Heart left ventricle (tissue), 16 donors: ENCODE measurements at places on chromosomes 11 and 22.

- no peak for DNase-seq
Measured at GRCh38 chr11:96139691-96140090, 203.3 kb downstream of the MAML2 start.

GRCh38 chr11:48052183-48053044 is 72.1 kb downstream of the PTPRJ start:
- DNase-seq: peak; percentile 47

- peak; percentile 55 for DNase-seq
Measured at GRCh38 chr22:47165338-47166032, 403.0 kb downstream of the TBC1D22A start.

DNA sequence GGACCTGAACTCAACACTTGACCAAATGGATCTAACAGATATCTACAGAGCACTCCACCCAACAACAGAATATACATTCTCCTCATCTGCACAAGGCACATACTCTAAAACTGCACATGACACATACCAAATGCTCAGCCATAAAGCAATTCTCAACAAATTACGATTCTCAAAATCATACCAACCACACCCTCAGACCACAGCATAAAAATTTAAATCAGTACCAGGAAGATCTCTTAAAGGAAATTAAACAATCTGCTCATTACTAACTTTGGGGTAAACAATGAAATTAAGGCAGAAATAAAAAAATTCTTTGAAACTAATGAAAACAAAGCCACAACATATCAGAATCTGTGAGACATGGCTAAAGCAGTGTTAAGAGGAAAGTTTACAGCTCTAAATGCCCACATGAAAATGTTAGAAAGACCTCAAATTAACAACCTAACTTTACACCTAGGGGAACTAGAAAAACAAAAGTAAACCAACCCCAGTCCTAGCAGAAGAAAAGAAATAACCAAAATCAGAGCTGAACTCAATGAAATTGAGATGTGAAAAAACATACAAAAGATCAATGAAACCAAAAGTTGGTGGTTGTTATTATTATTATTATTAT is 37.2 kb downstream of the TMEM123 start:
- no peak for DNase-seq

GRCh38 chr11:95886462-95886861 is 37.4 kb downstream of the MTMR2 start:
- DNase-seq: no peak

DNA sequence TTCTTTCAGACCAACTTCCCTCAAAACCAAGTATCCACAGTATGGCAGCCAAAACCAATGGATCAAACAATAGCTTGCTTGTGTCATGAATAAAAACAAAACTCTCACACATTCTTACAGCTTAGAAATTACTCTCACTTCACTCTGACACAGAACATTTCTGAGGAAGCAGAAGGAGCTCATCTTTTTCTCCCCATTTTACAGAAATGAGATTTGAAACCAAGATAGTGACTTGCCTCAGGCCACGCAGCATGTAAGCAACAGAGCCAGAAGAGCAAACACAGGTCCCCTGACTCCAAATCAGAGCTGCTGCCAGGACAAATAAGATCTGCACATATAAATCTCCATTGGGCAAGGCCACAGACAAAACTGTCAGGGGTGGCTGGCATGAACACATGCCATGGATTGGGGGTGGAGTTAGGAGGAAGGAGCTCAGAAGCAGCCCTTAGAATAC is 64.8 kb downstream of the RAB30 start:
- DNase-seq: no peak

DNA sequence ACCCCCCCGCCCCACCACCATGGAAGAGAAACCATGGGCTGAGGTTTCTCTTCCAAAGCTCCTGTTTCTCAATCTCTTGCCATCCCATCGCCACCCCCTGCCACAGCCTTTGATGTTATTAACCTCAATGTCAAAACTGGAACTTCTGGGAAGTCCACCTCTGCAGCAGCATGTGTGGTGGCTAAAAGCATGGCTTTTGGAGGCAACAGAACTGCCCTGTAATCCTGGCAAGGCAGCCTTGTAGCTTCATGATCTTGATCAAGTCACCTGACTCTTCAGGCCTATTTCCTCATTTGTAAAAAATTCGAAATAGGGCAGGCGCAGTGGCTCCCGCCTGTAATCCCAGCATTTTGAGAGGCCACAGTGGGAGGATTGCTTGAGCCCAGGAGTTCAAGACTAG is 3.5 kb upstream of the COX8A start:
- no peak for DNase-seq

- DNase-seq: no peak
Measured at GRCh38 chr11:61295596-61295926, 445 bp upstream of the VWCE start.

DNA sequence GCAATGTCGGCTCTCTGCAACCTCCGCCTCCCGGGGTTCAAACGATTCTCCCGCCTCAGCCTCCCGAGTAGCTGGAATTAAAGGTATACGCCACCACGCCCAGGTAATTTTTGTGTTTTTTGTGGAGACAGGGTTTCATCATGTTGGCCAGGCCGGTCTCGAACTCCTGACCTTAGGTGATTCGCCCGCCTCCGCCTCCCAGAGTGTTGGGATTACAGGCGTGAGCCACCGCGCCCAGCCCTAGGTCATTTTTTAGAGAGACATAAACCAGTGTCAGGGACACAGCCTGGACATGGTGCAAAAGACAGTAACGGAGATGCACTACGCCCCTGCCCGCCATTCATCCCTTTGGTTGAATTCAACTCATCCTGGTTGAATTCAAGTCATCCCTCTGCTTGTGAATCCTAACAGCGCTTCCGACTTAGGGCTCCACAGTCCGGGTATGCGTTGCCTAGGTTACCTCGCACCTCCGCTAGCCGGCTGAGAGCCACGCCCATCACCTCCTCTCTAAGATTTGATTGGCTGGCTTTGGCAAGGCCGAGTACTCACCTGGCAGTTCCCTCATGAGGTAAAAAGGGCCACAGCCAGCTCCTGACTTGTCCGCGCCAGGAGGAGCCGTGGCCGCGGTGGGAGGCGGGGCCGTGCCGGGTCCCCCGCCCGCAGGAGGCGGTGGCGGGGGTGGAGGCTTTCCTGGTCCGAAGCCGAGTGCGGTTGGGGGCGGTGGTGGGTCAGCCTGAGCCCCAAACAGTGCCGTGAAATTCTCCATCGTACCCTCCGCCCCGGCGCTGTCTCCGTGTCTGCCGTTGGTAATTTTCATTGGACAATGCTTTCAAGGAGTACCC is at the start of gene MED19:
Gene MED19 (minus strand): TSS at position 802 of the 842 bp plus-strand sequence. CDS start 36 bp downstream, at position 766.
- DNase-seq: peak; percentile 83

- DNase-seq: no peak
Measured at GRCh38 chr11:25094085-25094802, 597.4 kb downstream of the LUZP2 start.

DNA sequence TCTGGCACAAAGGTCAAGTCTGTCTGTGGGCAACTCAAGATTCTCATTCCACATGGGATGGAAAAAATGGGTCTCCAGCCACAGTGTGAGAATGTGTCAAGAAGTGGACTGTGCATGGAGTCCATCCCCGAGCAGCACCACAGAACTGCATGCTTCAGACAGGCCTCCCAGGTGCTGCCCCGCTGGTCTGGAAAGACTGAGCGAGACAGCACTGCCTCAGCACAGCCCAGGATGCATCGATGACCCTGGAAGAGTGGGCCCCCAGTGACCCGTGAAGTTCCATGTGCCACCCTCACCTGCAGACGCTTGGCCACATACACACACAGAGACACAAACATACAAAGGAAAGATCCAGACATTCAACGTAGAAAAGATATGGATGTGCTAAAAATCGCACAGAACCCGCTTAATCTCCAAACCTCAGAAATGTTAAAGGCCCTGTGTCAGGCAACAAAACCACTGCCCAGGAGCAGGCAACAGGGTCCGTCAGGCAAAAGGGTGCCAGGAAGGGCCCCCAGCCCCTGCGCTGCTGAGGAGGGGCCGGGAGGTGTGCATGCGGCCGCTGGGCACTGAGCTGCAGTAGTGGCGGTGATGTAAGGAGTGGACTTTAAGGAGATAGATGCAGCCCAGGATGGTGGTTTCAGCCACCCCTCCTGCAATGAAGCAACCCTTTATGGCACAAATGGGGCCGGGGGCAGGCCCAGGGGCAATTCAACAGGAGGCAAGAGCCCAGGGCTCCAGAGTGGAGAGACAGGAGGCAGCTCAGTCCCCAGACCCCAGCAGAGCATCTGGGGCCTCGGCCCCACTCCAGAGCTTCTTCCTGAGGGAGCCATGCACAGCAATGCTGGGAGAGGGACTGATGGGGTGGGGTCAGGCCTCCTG is 84.7 kb downstream of the DGCR2 start:
- no peak for DNase-seq

GRCh38 chr11:9274499-9275258 is 9.5 kb upstream of the DENND5A start:
- no peak for DNase-seq

GRCh38 chr11:65779919-65780769 is 632 bp downstream of the AP5B1 start:
- DNase-seq: peak; percentile 83

GRCh38 chr11:255176-255575 is 18.4 kb downstream of the PSMD13 start:
- DNase-seq: no peak

- no peak for DNase-seq
Measured at GRCh38 chr11:2394818-2395105, 5.8 kb upstream of the TSSC4 start.

GRCh38 chr11:47234669-47235100 is 13.9 kb downstream of the ACP2 start:
- DNase-seq: peak; percentile 73
